ENCODE measurements at places on chromosomes 5 and 9.

- no peak for DNase-seq
Measured at GRCh38 chr5:25489834-25490538, 845.2 kb upstream of the CDH10 start.

DNA sequence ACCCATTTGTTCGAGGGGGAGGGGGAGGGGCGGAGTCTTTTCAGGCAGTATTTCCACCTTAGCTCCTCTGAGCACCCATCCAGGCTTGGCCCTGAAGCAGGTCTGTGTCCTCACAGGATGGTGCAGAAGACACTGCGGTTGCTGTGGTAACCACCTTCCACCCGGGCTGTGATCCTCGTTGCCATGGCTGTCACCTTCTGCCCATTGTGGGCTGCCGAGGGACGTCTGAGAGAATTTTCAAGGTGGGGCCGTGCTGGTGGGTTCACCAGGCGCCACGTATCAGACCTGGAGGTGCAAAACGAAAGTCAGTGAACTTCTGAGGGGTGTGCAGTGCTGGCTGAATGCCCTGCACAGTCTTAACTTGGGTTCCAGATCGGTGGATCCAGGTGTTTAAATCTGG is 26.7 kb downstream of the POLR1E start:
- no peak for DNase-seq

GRCh38 chr5:135944967-135945560 is 9.7 kb downstream of the LECT2 start:
- DNase-seq: peak; percentile 93

DNA sequence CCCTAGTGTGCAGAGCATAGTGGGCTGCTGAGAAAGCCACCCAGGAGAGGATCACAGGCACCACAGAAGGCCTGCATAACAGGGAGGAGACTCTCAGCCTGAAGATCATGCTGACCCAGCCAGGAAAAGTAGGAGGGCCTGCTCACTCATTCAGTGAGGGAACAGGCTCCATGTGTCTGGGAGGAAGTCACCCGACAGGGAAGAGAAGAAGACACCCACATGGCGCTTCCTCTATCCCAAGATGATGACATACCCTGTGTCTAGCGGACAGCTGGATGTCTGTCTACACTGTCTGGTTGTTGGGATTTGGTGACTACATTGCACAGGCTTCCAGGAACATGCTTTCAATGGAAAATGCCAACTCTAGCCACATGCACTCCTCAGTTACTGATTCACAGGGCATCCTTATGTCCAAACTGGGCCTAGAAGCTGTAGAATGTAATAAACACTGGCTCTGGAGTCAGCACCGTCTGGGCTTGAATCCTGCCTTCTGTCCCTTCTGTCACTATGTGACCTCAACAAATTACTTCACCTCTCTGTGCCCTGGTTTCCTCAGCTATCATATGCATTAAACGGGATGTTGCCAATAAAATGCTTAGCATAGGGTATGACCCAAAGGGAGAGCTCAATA is 47.6 kb downstream of the KLHL3 start:
- DNase-seq: no peak

GRCh38 chr5:176161431-176161830 is 76.8 kb upstream of the SIMC1 start:
- DNase-seq: peak; percentile 7

- no peak for DNase-seq
Measured at GRCh38 chr5:94086194-94086593, 344.8 kb upstream of the POU5F2 start.

- no peak for DNase-seq
Measured at GRCh38 chr9:23850690-23851629, 24.9 kb upstream of the ELAVL2 start.

- DNase-seq: no peak
Measured at GRCh38 chr9:83291196-83291595, 228.3 kb upstream of the RASEF start.
